ENCODE measurements at places on chromosomes 16 and 17.
A peak's percentile ranks its signal among the peaks of the same experiment; 100 is the strongest.

DNA sequence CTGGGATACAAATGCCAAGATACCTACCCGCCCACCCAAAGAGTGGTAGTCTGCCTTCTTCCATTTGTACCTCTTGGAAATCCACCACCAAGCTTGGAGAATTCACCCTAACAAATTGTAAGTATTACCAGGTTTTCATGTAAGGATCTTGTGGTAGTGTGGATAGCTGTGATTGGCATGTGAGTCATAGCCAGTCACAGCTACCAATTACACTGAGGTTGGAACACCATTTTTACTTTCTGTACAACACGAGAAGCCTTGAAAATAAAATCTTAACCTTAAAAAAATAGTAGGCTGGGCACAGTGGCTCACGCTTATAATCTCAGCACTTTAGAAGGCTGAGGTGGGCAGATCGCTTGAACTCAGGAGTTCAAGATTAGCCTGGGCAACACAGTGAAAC is 18.5 kb upstream of the SLC35G3 start:
- DNase-seq, result no peak

DNA sequence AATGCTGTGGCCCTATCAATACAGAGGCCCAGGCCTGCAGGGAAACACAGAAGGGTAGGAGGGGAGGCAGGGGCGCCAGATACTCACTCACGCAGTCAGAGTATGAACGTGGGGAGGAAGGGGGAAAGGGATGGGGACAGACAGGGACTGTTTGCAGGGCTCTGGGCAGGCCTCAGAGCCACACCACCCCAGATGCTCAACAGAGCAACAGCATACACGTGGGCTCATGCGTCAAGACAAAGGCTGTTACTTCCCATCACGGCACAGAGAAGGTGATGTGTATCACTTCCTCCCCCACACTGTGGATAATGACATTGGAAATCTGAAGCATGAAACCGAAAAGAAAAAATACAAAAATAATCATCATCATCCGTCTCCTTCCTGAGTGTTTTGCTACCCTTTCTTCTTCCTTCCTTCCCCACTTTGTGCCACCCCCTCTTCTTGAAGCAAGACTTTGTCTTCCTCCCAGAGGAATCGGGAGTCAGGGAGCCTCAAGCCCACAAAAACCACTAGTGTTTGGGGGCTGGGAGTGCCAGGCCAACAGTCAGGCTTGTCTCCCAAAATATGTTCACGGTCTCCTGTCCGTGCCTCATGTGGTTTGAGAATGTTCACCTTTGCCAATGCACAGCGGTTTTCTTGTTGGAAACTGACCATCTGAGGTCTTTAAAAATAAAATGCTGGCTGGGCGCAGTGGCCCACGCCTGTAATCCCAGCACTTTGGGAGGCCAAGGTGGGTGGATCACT is 20.1 kb downstream of the SLC39A11 start:
- no peak for DNase-seq

GRCh38 chr16:974611-975261 is 4.0 kb upstream of the LMF1 start:
- no peak for DNase-seq

GRCh38 chr17:28626818-28627217 is 12.8 kb upstream of the RSKR start:
- DNase-seq, result no peak

- no peak for DNase-seq
Observed at GRCh38 chr16:88420496-88420895, 32.6 kb upstream of the ZFPM1 start.

- DNase-seq, result no peak
Observed at GRCh38 chr16:87960296-87960695, 9.1 kb downstream of the BANP start.

- DNase-seq, result peak; percentile 85
Observed at GRCh38 chr17:80456465-80457235, 19.8 kb downstream of the NPTX1 start.

GRCh38 chr16:188674-189073 is 8.4 kb downstream of the HBQ1 start:
- DNase-seq, result no peak

DNA sequence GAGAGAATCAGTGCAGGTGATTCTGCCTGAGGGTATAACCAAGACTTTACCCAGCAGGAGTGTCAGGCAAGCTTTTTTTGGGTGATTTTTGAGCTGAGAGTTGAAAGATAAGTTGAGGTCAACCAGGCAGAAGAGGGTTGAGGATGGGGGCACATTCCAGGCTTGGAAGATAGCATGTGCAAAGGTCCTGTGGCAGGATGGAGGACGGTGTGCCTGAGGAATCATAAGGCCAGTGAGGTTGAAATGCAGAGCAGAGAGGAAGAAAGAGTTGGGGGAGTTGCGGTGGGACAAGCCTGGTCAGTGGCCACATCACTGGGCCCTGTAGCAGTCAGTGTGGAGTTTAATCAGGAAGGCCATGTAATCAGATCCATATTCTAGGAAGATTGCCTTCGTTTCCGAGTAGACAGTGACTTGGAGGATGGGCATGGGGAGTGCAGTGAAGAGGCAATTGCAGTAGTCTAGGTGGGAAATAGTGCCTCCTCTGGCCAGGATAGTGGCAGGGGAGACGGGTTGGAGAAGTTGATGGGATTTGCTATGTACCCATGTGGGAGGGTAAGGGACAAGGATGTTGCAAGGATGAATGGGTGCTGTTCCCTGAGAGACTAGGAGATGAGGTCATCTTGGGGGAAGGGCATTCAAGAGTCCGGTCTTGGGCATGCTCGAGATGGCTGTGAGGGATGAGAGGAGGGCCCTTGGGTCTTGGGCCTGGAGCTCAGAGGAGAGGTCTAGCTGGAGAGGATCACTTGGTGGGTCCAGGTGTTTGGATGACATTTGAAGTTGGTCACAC is 3.9 kb downstream of the PLEKHG4 start:
- no peak for DNase-seq

- no peak for DNase-seq
Observed at GRCh38 chr17:8788998-8789397, 10.2 kb downstream of the MFSD6L start.

DNA sequence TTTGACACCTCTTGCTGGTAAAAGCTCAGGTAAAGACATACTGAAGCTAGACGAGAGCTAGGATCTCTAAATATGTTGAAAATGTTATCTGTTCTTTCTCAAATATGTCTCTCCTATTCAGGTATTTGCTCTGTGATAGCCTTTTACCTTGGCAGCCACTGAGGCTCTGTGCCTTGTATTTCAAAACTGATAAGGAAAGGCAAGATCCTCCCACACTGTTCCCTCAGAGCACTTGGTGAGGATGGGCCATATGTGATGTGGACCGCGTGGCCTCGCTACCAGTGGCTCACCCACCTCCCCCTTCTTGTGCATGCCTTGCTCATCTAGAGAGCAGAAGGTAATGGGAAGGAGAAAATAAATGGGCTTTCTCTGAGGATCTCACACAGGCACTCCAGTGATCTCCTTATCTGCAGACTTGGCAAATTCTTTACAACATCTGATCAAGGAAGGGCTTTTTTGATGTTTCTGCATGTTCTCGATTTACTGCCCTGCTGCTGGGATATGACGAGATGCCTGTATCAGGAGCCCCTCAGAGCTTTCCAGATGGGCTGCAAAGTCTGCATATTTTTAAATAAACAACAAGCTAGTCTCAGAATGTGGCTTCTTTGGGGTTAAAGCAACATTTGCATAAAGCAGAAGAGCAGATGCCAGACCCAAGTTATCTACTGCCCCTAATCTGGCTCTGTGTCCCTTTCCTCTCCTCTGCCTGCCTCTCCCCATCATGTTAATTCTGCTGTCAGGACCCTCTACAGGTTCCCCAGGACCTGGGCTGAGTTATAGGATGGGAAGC is 16.9 kb downstream of the HOXB1 start:
- DNase-seq, result peak; percentile 73

- no peak for DNase-seq
Observed at GRCh38 chr17:16478649-16479048, 13.3 kb downstream of the LRRC75A start.

GRCh38 chr17:77163001-77163400 is 22.2 kb downstream of the SEC14L1 start:
- DNase-seq, result no peak

DNA sequence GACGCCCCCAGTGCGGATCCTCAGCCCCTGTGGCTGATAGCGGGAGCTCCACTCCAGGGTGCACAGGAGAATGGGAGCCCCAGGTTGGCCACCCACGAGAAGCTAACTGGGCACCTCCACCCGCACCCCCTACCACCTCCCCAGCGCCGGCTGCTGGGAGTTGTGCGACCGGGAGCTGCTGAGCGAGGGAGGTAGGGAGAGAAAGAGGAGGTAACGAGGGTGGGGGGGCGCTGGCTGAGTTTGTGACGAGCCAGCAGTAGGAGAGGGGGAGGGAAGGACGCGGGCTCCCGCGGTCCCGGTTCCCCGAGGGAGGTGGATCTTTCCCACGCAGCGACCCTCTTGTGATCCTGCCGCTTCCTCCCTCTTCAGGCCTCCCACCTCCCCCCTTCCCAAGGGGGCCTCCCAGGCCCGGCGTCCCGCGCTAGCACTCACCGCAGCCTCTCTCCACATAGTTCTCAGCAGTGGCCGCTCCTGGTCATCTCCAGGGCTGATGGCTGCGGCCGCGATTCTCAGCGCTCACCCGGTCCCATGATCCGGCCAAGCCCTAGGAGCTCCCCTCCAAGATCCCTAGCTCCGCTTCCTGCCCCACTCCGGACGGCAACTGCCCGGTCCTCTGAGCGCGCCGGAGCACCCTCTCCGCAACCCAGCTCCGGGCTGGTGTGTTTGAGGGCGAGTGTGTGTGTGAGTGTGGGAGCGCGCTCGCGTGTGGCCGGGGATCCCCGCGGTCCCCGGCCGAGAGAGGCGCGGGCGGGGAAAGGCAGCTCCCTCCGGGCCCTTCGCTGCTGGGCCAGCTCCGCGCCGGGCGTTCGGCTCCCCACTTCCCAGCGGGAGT is at the start of gene GRIN2A:
Gene GRIN2A, minus strand, starts transcription at position 207 of the 832 bp plus-strand sequence. CDS start 2,017 bp downstream, outside the sequence.
- no peak for DNase-seq

DNA sequence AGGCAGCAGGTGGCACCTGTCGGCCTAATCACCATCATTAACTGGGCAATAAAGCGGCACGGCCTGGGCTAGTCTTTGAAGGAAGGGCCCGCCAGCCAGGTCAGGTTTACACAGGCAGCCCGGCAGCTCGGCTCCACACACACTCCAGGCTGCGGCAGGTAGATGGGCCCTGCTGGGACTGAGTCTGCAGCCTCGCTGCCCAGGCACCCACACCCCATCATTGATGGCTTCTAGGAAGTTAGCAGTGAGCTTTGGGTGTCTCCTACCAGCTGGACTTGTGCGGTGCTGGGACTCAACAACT is 6.8 kb upstream of the FOXN1 start:
- no peak for DNase-seq

GRCh38 chr16:68823401-68824135 is 19.8 kb upstream of the TANGO6 start:
- no peak for DNase-seq

GRCh38 chr17:60296177-60296576 is 95.8 kb downstream of the USP32 start:
- no peak for DNase-seq

GRCh38 chr17:258906-259305 is 77.5 kb upstream of the DOC2B start:
- no peak for DNase-seq

DNA sequence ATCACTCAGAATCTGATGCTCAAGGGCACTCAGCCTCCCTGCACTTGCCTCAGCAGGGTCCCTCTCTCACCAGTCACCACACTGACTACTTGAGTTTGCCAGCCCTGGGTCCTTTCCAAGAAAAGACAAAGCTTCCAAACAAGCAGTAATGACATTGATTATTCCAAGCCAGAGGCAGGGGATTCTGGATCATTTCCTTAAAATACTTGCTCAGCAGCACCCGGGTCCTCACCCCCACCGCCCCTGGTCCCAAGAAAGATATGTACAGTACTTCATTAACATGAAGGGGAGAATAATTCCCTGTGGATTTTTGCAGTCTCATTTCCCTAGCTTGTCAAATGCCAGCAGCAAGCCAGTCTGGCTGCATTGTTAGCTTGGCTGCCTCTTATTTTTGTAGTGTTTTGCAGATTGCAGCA is 83.2 kb upstream of the GNAO1 start:
- DNase-seq, result no peak

GRCh38 chr16:57720142-57720575 is 15.4 kb upstream of the KATNB1 start:
- peak; percentile 69 for DNase-seq

DNA sequence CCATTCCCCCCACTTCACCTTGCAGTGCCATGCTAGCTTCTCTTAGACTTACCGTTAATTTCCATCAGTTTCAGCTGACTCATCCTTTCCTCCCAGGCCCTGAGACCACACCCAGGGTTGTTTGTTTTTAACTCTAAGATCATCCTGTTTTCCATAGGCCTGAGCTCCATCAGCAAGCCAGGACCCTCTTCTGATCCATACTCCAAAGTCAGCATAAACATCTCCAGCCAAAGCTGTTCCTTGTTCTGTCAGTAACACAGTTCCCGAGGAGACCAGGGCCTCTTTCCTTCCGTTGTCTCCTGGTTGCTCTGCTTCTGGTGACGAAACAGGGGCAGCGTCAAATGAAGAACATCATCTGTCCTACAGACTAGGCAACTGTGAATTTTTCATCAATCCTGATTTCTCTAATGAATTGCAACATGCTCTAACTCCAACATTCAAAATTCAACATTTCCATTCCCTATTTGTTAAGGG is 83.8 kb upstream of the HNF1B start:
- DNase-seq, result peak; percentile 39

- peak; percentile 97 for DNase-seq
Observed at GRCh38 chr16:85570735-85571562, 42.2 kb upstream of the GSE1 start.

DNA sequence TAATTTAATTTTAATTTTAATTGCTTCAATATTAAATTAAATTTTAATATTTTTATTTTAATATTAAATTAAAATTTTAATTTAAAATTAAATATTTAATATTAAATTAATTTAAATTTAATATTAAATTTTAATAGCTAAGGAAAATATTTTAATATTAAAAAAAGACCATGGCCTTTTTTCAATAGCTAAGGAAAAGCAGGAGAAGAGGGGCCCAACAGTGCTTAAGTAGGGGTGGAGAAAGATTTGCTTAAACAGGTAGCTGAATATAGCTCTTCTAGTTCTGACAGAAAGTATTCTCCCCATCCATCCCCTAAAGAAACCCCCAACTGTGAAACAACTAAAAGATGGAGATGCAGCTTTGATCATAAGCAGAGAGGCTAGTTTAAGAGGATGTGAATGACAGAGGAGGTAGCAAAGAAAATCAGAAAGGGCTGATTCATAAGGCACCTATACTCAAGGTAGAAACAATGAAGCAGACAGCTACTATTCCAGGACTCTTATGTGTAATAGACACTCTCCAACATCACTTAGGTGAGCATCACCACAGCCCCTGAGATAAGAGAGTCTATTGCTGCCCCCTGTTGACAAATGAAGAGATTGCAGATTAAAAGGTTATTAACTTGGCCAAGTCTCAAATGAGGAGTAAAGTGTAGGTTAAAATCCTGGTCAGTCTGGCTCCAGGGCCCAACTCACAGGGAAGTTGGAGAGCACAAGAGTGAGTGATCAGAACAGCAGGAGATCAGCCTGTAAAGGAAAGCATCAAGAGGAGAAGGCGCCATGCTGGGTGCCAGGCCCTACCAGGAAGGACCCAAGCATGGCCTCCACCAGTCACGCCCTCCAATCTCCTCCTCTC is 7.8 kb upstream of the RNASEK start:
- peak; percentile 92 for DNase-seq

- no peak for DNase-seq
Observed at GRCh38 chr17:9643611-9644010, 1.7 kb upstream of the USP43 start.

- no peak for DNase-seq
Observed at GRCh38 chr16:19710191-19710908, 7.7 kb downstream of the KNOP1 start.

GRCh38 chr17:62650587-62650986 is 23.1 kb downstream of the MRC2 start:
- DNase-seq, result no peak

GRCh38 chr16:14502256-14502875 is 127.7 kb downstream of the PARN start:
- DNase-seq, result peak; percentile 35

GRCh38 chr17:71163121-71163812 is 957.6 kb upstream of the SOX9 start:
- DNase-seq, result peak; percentile 50

Data from OCI-M1 (cell line).